Lung (tissue), 17 donors: ENCODE measurements at places on chromosomes 4 and X. TPM values are rescaled to one million over a fixed set of nuclear protein-coding genes. Genes with fewer than 3 reads are reported as not detected.

NEUROG2 gene
- not detected for total RNA-seq

TEX13D gene
- not detected for total RNA-seq

FRMD7 gene
- total RNA-seq, result not detected

CYSLTR1 gene
- total RNA-seq, result 5.4 TPM

ANXA3 gene
- total RNA-seq, result 244 TPM

BANK1 gene
- total RNA-seq, result 10.4 TPM

GRPR gene
- 0.20 TPM for total RNA-seq

GRCh38 chrX:39796856-39797255, 300.9 kb downstream of the BCOR start:
- no peak for DNase-seq

DNA sequence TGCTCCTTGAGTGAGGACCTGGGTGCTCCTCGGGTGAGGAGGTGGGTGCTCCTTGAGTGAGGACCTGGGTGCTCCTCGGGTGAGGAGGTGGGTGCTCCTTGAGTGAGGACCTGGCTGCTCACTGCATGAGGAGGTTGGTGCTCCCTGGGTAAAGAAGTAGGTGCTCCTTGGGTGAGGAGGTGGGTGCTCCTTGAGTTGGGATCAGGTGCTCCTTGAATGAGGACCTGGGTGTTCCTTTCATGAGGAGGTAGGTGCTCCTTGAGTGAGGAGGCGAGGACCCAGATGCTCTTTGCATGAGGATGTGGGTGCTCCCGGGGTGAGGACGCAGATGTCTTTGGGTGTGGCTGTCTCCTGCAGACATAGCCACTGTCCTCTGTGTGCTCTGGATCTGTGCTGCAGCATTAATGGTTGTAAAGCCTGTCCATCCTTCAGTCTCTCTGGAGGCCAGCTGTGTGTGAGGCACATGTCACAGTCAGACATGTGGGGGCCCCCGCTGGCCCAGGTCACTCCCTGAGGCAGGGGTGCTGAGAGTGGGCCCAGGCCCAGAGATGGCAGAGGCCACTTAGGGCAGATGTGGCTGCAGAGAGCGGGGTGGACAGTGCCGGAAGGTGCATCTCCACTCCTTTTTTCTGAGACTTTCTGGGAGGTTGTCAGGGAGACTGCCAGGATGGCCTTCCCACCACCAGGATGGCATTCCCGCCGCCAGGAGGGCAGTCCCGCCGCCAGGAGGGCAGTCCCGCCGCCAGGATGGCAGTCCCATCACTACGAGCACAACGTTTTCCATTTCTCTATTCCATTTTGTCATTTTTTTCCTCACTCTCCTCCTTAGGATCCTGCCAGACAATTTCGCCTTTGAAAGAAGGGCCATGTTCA, 101.8 kb downstream of the HMX1 start:
- no peak for DNase-seq

DNA sequence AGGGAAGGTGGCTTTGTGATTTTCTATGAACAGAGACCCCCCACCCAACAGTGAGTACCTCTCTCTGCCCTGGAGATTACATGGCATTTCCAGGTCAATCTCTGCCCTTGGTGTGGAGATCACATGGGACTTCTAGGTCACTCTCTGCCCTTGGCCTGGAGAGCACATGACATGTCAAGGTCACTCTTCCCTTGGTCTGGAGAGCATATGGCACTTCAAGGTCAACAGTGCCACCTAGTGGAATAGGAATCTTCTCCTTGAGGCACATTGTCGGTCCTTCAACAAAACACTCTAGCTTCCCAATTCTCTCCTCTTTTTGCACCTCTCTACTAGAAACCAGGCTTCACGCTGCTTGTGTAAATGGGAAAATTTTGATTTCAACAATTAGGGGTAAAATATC, 66.2 kb upstream of the TACR3 start:
- DNase-seq, result no peak

- DNase-seq, result no peak
These were observed 22.3 kb upstream of the NAT8L start for GRCh38 chr4:2036866-2037265.

GRCh38 chr4:8697826-8698225, 105.3 kb downstream of the CPZ start:
- DNase-seq, result no peak

GRCh38 chr4:592825-593520, 16.9 kb upstream of the TMEM271 start:
- DNase-seq, result no peak

DNA sequence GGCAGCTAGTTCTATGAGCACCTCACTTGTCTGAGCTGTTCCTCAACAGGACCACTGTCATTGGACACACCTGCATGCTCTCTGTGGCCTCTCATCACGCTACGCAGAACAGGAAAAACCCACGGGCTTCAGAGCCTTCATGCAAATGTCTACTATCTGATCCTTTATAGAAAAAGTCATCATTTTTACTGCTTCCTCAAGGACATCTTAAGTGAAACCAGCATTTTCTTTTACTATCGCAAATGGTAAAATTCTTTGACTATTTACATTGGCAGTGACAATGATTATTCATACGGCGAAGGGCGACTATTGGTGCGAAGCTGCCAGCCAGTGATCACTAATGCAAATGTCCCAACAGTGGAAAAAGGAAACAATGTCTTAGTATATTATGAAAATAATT, 147.0 kb downstream of the AFAP1 start:
- DNase-seq, result no peak

DNA sequence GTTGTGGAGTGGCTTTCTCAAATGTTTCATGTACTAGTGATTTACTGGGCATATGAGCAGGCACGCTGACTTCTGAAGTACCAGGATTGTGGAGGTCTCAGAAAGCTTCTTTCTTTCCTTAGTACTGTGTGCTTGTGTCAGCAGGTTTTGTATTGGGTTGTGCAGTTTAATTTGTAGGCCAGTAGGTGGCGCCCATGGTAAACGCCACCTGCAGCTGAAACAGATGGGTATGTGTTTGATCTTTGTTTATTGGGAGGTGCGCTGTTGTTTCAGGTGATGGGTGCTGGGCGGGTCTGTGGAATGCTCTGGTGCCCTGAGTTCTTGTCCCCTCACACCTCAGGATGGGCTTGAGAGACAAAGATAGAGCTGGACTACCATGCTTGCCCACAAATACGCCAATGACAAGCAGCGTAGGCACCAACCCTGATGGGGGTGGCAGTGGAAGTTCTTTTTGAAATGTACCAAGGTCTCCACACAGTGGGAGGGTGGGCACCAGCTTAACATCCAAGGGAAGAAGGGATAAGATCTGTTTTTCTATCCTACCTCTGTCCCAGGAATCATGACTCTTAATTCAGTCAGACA, 141.5 kb downstream of the RPS6KA6 start:
- DNase-seq, result no peak

DNA sequence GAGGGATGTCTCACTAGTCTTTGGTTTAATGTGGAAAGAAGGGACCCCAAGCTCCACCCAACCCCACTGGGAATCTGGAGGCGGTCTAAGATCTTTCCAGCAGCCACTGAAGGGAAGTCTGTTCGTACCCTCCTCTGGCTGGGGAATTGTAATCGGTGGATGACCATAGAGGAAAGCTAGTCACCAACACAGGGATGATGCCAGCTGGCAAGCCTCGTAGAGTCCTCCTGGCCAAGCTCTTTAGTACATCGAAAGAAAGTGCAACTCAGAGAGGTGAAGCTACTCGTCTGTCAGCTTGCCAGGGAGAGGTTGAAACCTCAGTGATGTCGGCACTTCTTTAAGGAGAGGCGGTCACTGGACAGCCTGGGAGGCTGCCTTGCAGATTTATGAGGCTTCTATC, 58.7 kb downstream of the MAMLD1 start:
- DNase-seq, result peak; percentile 36

- DNase-seq, result no peak
These were observed 224.4 kb downstream of the LDB2 start for GRCh38 chr4:16674082-16674481.

GRCh38 chrX:368811-369562, 17.7 kb downstream of the PPP2R3B start:
- DNase-seq, result no peak

DNA sequence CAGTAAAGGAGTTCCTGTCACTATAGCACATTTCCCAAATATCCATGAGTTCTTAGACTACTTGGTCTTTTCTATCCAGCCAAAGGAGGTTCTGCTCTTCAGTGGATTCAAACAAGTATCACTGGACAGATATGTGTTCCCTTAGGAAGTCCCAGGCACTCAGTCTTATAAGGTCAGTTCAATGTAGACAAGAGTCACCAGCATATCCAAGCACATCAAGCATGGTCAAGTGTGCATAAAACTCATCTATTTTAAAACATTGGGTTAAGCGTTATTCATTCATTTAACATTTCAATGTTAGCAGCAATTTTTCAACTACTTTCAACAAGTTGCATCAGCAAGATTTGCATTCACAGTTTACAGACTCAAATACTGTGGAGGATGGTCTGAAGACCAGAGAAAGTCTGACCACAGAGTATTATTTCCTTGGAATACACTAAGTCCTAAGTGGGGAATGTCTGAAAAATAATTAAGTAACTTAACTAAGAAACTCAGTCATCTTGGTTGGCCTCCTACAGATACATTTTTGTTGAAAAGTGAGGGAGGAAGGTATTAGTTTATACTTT, 630.5 kb upstream of the IGFBP7 start:
- DNase-seq, result no peak

GRCh38 chrX:724256-724655, 93.7 kb downstream of the SHOX start:
- DNase-seq, result no peak

GRCh38 chrX:111854556-111855490, 21.2 kb upstream of the TRPC5OS start:
- DNase-seq, result no peak

- no peak for DNase-seq
These were observed 200.0 kb downstream of the BCOR start for GRCh38 chrX:39897741-39898097.

DNA sequence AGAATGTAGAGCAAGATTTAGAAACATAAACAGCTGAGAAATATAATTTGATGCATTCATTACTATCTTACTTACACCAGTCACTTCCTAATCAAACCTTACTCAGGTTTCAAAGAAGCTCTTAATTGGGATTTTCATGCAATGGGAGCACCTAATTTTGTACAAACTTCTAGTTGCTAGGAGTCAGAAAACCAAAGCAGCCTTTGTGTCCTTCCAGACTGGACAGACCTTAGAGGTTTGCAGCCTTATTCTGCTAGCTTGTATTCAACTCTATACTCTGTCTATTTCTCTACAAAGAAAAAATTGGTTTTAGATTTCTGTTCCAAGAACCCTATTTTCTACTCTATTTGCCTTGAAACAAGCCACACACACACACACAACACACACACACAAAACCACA, 19.4 kb downstream of the GABRA2 start:
- DNase-seq, result no peak

- peak; percentile 16 for DNase-seq
These were observed 114.9 kb downstream of the SHISA3 start for GRCh38 chr4:42512226-42512625.

GRCh38 chr4:138948918-138949317, 66.7 kb upstream of the NOCT start:
- no peak for DNase-seq

DNA sequence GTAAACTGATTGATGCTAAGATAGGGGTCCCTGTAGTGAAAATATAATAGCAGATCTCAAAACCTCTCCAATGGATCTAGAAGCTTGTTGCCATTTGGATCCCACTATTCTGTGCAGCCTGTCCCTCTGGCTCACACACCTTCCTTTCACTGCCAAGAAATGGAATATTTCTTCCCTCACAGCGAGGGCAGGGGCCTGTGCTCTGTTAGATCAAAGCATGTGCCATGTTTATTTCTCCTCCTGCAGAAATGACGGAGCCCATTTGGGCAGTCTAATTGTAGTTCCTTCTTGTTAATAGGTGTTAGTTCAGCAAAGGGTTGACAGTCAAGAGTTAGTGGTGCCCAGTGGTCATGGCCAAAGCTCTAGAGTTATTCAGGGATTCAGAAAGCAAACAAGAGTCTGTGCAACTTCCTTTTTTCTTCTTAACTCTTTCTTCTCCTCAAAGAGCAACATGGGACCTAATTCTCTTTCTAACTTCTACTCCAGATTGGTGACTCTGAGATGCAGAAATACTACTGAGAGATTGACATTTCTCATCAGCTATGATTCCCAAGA, 106.8 kb downstream of the STOX2 start:
- peak; percentile 55 for DNase-seq

DNA sequence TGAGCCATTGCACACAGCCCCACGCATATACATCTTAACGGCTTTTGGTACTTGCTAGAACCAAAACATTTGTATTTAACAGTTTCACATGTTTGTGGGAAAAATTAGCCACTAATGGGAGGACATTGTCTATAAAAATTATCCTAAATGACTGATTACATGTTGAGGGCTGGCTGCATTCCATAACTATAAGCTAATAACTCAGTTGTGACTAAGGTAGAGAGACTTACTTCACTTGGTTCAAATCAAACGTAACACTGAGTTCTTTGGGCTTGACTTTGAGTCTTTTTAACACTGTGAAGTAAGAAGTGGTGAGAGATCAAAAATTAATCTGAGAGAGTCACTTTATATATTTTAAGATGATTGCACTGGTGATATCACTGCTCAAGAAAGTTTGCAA, 47.9 kb upstream of the PGRMC2 start:
- DNase-seq, result no peak

DNA sequence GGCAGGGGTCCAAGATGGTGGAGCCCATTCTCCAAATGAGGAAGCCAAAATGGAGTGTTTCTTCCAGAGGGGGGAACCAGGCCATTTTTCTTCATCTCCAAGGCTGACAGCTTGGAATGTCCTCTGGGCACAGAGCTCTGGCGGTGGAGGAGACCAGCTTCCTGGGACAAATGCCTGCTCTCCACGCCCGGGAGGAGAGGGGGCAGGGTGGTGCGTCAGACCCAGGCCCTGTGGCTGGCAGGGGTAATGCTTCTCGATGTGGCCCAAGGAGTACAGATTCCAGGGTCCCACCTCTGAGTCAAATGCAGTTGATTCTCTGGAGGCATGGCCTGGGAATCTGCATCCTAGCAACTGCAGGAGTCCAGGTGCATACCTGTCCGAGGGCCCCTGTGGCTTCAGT, 44.6 kb upstream of the ADRA2C start:
- no peak for DNase-seq

DNA sequence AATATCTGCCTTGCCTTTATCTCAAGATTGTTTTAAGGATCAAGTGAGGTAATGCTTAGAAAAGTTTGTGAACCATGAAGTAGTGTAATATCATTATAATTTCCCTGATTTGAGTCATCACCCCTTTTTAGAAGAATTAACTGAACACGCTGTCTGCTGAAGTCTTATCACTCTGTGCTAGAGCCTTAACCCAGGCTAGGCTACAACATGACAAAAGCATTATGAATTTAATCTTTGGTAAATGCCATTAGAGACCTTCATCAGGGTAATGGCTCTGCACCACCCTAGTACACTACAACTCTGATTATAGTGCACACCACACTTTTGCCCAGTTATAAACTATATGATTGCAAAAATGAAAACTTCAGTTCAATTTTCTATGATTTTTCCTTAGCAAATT, 118.3 kb downstream of the ADGRL3 start:
- DNase-seq, result no peak
